ENCODE measurements at places on chromosomes 4 and X. TPM values are rescaled to one million over a fixed set of nuclear protein-coding genes. Genes with fewer than 3 reads are reported as not detected.

DNA sequence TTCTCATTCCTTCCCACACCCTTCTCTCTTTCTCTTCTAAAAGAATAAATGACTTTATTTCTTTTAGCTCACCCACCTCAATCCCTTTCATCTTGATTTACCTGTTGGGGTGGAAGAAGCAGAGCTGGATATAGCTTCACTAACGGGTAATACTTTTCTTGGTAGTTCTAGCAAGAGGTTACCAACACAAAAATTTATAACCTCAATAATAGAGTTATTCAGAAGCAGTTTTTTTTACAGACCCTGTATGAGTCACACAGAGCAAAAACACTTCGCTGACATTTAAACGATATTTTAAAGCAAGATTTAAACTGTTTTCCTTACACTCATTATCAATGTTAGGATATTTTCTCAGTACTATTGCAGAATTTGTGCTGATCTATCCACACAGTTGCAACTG is 42.4 kb downstream of the CBLL2 start:
- DNase-seq: no peak

GRCh38 chr4:102560115-102560514 is 59.0 kb downstream of the NFKB1 start:
- no peak for DNase-seq

DNA sequence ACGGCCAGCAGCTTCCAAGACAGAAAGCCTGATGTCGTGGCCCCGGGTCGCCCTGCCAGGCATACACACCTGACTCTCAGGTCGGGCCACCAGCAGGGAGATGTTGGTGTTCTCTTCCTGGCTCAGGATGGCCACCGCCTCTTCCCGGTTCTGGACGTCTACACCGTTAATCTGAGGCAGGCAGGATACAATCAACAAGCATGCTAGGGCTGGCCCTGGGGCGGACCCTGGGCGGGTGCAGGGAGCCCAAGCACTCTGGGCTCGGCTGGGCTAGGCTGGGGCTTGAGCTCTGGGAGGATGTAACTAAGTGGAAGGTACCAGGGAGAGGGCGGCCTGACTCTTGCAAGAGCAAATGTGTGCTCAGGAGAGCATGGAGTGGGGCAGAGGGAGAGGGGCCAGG is 11.0 kb downstream of the SSR4 start:
- DNase-seq: no peak

Gene CXCL1
- total RNA-seq: not detected

Measured in activated T-helper 2 cell treated with anti-CD3 and anti-CD28 coated beads, Interferon-gamma antibody, Interleukin-2, Interleukin-4, amounts not matched to agents 10 μg/mL and 5 μg/mL and 100 μg/mL, durations not matched to agents 14 hours and 24 hours and 36 hours (primary cell).